ENCODE measurements at places on chromosomes 7 and 10.

GRCh38 chr10:110355922-110356627 is 51.4 kb upstream of the SMNDC1 start:
- DNase-seq, result no peak

DNA sequence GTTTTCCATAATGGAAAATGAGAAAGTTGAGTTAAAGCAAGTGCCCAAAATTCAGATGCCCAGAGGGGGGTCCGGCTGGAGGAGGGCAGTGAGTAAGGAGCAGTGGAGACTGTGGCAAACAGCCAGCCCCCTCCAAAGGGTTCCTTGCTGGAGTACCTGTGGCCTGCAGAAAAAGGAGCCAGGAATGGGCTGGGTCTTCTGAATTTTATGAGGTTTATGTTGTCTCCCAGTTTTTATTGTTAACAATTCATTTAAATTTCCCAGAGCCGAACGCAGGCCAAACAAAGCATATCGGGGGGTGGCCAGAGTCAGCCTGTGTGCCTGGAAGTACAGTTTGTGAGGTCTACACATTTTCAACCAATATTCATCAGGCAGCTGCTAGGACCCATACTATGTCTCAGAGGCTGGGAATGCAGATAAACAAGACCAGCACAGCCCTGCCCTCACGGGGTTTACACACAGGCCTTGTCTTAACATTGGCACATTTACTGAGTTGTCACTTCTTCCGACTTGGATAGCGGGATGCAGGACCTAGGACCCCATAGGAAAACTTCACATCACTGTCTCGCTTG is 12.9 kb upstream of the CSGALNACT2 start:
- DNase-seq, result no peak

DNA sequence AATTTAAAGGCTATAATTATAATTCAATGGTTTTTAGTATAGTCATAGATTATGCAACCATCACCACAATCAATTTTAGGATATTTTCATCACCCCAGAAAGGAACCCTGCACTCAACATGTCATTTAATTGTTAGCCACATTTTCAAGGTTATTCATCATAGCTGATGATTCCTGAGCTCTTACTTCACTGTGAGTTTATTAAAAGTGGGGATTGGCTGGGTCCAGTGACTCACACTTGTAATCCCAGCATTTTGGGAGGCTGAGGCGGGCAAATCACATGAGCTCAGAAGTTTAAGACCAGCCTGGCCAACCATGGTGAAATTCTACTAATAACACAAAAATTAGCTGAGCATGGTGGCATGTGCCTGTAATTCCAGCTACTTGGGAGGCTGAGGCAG is 787 bp downstream of the CCL26 start:
- no peak for DNase-seq

DNA sequence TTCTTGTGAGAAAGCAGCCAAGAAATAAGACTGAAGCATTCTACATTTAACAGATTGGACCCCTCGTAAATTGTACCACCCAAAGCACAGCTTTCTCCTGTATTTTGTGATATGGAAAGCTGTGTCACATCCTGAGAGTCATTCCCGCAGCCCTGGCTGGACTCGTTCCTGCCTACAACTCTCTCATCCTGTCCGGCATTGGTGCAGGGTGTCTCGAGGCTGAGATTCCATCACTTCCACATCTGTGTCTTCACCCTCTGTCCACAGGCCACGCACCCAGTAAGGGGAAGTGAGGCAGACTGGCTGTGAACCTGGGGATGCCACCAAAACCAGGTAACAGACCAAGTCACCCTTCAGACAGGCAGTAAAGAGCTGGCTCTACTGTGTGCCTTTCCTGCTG is 146.2 kb upstream of the KLF6 start:
- DNase-seq, result no peak

DNA sequence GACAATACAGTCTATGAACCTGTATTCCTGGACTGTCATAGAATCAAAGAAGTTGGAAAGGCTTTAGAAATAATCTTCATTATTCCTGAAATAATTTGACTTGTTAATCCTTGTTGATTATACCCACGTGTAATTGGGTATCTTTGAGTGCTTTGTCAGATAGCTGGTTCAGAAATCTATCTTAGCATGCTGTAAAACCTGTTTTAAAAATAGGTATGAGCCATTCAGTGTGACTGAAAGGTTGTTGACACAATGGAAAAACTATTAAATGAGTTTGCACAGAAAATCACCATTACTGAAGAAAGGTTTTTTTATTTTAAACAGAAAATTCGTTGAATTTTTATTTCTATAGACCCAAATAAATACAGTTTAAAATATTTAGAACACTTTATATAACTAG is 38.7 kb downstream of the PHTF2 start:
- no peak for DNase-seq

DNA sequence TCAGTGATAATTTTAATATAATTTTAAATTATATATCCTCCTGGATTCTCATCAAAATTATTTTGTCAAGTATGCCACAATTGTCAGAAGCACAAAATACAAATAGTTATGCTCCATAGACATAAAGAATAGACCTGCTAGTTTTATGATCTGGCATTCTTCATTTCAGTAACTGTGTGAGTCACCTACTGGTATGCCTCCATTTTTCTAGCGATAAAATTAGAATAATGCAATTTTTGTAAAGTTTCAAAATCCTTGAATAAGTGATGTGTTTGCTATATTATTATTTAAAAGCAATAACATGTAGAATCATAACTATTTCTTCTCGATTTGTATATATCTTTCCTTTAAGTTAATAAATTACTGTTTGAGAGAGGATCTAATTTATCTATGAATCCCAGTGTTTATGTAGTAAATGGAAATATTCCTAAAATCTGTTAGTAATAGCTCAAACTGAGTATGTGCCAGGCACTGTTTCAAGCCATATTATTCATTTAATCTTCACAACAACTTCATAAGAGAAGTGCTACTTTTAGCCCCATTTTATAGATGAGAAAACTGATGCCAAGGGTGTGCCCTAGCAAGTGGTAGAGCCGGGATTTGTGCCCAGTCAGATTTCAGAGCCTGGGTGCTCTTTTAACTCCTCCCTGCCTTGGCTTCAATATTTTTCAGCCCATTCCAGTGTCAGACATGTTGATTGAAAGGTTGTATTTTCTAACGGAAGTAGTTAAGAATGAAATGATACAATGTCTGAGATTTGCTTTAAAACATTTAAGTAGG is 38.4 kb downstream of the NET1 start:
- DNase-seq, result no peak

DNA sequence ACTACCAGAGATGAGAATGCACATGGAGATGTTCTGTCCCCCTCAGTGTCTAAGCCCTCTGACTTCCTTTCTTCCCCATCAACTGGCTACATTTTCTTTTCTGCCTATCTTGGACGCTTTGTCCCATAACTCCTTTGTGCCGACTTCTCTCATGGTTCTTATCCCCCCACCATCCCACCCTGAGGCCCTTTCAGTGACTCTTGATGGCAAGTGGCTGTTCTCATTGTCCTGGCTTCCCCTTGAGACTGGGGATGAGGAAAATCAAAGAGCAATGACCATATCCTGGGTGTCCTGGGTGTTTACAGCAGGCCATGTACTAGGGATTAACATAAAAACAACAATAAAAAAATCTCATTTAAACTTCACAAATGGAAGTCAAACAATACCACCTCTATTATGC is 18.8 kb upstream of the GGCT start:
- no peak for DNase-seq

DNA sequence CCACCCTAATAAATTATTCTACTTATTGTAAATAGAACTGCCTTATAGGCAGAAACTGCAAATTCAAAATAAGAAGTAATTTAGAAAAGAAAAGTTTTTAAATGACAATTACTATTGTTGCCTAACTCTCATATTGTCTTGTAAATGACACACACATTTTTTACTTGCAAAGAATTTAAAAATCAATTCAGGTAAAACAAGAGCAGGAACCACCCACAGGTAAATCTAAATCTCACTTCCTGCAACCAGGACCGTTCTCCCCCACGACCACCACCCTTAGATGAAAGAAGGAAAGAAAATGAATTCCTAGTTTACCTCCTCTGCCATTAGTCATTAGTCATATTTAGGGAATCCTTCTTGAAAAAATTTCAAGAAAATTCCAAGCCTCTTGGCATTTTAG is 4.8 kb upstream of the AASS start:
- DNase-seq, result no peak

GRCh38 chr10:12337453-12338372 is 11.6 kb upstream of the CAMK1D start:
- DNase-seq, result no peak

GRCh38 chr10:100374200-100374655 is 27.2 kb downstream of the SCD start:
- no peak for DNase-seq

DNA sequence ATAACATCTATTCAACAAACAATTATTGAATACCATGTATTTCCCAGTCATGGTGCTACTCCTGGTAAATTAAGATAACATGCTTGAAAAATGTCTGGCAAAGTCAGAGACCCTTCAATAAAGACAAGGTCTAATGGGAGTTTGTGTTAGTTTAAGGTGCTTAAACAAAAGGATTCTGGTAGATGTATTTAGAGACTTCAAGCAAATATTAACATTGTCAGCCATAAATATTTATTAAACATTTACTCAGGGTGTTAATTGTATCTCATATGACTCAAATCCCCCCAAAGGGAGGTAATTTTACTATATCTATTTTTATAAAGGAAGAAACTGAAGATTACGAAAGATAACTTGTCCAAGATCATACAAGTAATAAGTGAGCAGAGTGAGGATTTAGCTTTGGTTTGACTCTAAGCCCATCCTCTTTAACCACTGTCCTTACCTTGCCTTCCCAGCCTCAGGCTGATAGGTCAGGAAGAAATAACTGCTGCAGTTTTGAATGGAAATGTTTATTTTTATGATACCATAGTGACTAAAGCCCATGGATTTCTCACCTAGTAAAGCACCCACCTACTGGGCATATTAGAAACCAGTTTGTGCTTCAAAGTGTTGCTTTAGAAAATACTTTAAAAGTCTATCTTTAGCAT is 215.4 kb downstream of the COBL start:
- no peak for DNase-seq

GRCh38 chr10:116260599-116260998 is 12.4 kb downstream of the GFRA1 start:
- no peak for DNase-seq

- no peak for DNase-seq
Measured at GRCh38 chr10:114021154-114021553, 22.5 kb upstream of the ADRB1 start.

- DNase-seq, result no peak
Measured at GRCh38 chr10:125014086-125014830, 72.3 kb downstream of the ZRANB1 start.

DNA sequence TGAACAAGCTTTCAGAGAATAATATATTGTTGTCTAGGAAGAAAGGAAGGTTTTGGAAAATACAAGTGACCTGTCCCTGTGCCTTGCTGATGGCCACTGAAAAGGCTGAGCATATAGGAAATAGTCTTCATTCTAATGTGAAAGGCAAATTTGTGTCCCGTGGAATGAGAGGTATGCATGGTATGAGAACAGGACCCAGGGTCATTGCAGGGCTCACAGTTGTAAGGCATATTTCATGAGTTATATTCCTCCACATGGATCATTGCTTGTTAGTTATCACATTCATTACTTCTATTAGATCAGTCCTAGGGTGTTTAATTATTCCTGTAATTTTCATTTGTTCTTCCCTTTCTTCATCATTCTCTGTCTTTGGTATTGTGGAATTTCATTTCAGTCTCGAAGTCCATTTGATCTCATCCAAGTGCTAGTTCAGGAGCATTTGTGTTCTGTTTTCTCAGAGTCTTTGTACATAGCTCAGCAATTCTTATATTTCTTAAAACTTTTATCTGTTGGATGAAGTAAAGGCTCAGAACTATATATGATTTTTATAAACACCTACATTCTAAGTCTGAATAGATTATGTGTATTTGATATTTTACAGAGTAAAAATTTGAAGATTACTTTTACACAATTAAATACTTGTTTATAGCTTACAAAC is 39.4 kb upstream of the ARHGAP21 start:
- DNase-seq, result no peak

DNA sequence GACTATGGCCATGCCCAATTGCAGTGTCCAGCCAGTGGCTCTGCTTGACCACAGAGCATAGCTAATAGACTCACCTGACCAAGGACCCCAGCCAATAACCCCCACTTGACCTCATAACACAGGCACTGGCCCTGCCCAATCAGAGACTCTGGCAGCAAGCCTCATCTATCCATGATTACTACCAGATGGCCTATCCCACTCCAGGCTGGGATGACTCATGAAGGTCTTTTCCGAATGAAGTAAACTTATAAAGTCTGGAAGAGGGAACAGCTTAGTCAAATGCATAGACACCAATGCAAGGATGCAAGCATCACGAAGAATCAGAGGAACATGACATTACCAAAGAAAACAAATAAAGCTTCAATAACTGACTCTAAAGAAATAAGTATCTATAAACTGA is 141.4 kb downstream of the TMEM168 start:
- no peak for DNase-seq

DNA sequence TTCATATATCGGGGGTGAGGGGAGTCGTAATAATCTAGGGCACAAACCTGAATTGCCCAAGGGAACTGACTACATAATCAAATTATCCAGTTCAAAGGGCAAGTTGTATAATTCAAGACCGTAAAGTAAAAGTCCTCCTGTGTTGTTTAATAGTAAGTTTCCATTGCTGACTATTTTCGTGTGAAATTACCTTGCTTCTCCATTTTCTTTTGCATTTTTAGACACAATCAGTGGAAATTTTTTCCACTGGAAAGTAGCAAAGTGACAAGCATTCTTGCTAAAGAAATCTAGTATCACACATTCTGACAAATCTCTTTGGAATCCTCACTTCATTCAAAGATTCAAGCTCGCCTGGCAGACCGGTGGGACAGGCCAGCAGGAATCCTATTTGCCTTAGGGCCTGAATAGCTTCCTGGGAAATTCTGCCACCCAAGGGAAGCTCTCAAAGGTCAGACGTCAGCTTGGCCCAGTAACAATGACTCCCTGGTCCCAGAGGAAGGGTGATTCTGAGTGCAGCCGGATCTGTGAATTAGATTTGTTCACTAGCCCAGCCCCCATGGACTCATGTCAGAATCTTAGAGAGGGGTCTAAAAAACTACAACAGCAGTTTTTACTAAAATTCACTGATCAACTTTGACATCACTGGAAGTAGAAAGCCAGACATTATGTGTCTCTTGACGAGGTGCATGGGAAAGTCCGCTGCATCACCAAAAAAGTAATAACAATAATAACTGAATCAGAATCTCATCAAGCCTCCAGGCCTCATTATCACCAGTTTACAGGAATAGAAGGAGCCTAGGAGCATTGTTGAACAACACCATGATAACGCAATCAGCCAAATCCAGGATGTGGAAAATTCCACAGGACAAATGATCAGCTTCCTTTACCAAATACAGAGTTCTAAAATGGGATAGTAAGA is 161.0 kb downstream of the SKIDA1 start:
- no peak for DNase-seq

GRCh38 chr10:129877773-129878371 is 86.2 kb downstream of the EBF3 start:
- no peak for DNase-seq
